ENCODE measurements at places on chromosomes 3 and 15.

GRCh38 chr3:60504827-60505457, 746.3 kb downstream of the FHIT start:
- DNase-seq, result no peak

DNA sequence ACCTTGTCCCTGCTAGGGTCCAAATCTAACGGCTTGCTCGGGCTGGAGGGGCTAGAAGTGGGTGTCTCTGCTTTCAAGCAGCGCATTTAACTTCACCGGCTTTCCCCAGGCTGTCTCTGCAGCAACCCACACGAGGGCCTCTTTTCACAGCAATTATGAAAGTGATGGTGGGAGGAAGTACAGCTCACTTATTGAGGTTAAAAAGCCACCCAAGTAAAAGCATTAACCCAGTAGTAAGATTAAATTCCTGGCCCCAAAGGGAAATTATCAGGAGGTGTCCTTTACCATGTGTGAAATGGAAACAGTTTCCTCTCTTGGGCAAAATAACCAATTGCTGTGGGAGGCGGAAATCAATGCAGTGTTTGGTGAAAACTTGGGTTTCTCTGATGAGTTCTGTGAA, 41.1 kb downstream of the NGRN start:
- no peak for DNase-seq

DNA sequence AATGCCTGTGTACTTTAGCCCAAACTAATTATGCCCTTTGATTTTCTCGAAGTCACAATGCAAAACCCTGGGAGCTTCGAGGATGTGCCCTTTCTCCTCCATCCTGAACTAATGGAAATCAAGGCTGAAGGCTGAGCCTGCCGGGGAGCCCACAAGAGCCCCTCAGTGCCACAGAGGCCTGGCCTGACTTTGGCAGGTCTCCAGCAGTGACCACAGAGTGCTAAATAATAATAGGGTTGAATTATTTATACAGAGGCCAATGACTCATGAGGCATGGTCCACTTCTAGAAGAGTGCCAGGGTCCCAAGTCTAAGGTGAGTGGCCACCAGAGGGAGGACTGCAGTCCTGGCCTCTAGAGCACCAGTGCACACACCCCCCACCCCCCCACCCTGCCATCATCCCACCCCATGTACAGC, 19.1 kb upstream of the GLCE start:
- DNase-seq, result no peak

DNA sequence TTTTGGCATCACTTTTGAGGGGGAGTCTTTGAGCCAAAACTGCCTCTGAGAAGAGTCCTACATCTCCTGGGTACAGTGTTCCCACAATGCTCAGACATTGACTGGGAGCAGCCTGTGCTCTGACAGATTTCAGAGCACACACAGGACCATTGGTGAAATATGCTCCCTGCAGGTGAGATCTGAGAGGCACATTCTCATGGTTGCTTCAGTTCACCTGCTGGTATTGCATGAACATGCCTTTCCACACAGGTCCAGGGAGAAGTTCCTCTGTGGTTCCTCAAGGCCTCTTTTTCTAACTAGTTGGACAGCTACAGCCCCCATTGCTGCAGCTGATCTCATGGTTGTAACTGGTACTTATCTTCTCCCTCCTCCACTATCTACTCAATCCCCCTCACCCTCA, 37.0 kb downstream of the FOXL2 start:
- DNase-seq, result no peak

- no peak for DNase-seq
These were observed 1268.9 kb downstream of the OTOL1 start for GRCh38 chr3:162765524-162765923.

DNA sequence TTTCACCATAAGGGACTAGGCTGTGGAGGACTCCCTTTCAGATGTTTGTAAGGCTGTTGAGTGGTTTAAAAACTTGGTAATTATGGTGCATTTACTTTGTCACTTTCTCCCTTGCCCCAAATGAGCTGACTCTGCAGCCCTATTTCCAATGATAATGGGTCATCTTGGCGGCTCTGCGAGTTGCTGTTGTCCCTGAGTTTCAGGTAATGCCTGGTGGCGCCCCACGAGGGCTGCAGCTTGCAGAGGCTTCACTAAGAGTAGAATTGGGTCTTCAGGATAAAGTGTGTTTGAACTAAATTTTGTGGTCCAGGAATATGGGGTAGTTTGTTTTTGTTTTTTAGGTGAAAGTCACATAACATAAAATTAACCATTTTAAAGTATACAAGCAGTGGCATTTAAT, 450.1 kb upstream of the CFAP20DC start:
- DNase-seq, result no peak

GRCh38 chr3:196311-197148, at the start of gene CHL1:
Gene CHL1 (plus strand): TSS chr3:196763. CDS start chr3:319777, 123,014 bp downstream.
- peak; percentile 36 for DNase-seq

DNA sequence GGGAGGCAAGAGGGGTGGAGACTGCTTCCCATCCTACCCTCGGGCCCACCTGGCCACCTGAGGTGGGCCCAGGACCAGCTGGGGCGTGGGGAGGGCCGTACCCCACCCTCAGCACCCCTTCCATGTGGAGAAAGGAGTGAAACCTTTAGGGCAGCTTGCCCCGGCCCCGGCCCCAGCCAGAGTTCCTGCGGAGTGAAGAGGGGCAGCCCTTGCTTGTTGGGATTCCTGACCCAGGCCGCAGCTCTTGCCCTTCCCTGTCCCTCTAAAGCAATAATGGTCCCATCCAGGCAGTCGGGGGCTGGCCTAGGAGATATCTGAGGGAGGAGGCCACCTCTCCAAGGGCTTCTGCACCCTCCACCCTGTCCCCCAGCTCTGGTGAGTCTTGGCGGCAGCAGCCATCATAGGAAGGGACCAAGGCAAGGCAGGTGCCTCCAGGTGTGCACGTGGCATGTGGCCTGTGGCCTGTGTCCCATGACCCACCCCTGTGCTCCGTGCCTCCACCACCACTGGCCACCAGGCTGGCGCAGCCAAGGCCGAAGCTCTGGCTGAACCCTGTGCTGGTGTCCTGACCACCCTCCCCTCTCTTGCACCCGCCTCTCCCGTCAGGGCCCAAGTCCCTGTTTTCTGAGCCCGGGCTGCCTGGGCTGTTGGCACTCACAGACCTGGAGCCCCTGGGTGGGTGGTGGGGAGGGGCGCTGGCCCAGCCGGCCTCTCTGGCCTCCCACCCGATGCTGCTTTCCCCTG, 2.2 kb upstream of the FES start:
- DNase-seq, result no peak

Data from NCI-H524 (cell line).